Left lung (tissue), 14 donors: ENCODE measurements at places on chromosomes 1 and 21. TPM values are rescaled to one million over a fixed set of nuclear protein-coding genes. Genes with fewer than 3 reads are reported as not detected.

- DNase-seq, result no peak
Measured at GRCh38 chr1:6392809-6393399, 663 bp downstream of the ACOT7 start.

GRCh38 chr1:116989835-116990234, 11.7 kb upstream of the CD101 start:
- no peak for DNase-seq

GRCh38 chr1:162550925-162551324, 10.6 kb upstream of the UAP1 start:
- no peak for DNase-seq

DNA sequence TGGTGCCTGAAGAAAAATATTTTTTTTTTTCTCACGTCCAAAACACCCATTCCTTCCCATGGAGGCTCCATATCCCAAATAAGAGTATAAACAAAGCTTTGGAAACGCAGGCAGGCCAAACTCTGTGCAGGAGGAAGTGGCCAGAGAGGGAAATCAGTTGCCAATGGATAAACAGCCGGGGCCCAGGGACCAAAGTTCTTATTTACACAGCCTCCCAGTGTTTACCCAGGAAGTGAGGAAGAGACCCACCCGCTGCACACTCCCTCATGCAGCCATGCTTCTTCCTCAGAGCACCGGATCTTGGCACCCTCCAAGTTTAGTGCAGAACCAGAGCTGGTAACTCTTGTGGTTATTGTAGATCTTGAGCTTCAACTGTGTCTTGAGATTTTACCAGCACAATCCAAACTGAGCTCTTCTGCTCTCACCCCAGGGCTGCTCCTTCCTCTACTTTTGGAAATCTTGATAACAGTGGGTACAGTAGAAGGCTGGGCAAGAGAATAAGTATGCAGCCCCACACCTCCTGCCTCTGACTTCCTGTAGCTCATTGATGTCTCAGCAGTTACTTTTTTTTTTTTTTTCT, 14.2 kb downstream of the MARCKSL1 start:
- no peak for DNase-seq

GRCh38 chr21:45362748-45363145, 42.2 kb upstream of the COL18A1 start:
- DNase-seq, result no peak

- DNase-seq, result no peak
Measured at GRCh38 chr1:23163395-23163794, 5.3 kb downstream of the LUZP1 start.

GRCh38 chr1:66494482-66494881, 39.5 kb upstream of the SGIP1 start:
- DNase-seq, result no peak

DNA sequence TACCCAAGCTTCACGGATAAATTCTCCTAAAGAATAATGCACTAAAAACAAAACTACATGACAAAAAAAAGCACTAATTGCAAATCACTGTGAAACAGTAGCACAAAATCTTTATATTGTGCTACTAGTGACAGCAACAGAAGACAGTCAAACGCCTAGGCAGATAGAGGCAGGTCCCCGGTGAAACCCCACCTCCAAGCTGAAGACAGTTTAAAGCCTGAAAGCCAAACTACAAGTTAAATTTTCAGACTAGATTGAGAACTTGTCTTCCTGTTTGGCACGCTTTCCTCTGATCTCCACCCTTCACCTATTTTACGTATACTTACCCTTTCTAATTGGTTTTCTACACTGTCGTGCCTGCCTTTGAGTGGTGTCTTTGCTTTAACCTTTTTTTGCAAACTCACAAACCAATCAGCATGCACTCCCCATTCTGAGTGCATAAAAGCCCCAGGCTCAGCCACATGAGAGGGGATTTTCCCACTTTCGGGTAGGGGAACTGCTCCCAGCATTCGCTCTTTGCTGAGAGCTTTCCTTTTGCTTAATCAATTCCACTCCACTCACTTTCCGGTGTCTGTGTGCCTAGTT, 3.6 kb upstream of the BACH1 start:
- DNase-seq, result no peak

DNA sequence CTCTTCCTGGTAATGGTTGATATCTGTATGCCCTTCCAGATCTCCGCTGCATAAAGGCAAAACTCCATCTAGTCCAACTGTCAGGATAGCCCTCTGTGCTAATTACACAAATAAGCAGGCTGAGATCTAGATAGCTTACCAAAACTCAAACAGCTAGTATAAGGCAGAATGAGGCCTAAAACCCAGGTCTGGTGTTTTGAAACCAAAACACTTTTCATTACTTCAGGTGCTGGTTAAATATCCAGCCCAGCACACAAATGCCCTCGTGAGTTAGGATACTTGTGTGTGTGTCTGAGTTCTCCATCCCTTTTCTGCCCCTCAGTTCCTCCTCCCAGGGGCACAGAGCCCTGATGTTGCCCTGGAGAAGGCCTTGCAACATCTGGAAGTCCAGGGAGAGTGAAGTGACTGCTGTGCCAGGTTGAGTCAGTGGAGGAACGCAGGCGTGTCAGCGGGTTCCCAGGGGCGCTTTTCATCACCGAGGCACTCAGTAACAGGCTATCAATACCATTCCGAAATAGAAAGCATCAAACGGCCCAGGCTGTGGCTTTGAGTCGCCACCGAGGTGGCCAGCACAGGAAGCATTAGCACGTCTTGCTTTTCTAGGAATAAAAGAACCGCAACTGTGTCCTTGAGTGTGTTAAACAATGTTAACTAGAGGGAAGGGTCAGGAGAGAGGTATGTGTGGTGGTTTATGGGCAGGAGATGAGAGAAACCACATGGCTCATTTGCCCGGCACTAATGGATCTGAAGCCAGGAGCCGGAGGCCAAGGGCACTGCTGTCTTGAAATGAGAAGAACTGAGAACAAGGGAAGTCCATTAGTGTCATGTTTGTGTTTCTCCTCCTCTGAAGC, 90.7 kb upstream of the WLS start:
- no peak for DNase-seq

Gene LAMC1
- 317 TPM for polyA plus RNA-seq
